Activated CD4-positive, alpha-beta T cell treated with anti-CD3 and anti-CD28 coated beads, Interleukin-2, amount 50 U/mL, for 16 hours (primary cell): ENCODE measurements at places on chromosomes 4 and X.
A peak's percentile ranks its signal among the peaks of the same experiment; 100 is the strongest.

- no peak for DNase-seq
These were observed 38.6 kb downstream of the SORBS2 start for GRCh38 chr4:185773419-185773818.

DNA sequence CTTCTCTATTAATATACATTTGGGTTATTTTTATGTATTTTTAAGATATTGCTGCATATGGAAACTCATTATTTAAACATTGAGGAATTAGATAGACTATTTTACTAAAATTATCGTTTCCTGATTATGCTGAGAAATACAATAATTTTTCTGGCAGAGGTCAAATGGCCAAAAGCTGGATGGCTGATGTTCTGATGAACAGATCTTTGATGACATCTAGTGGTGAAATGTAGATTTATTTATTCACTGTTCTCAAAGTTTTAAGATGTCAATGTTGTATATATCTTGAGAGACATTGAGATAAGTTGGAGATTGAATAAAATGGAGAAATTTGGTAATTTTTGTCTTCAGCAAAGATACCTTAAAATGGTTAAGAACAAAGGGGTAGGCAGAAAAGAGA lies 96.2 kb downstream of the UGT8 start:
- peak; percentile 24 for DNase-seq

- DNase-seq, result no peak
These were observed 123.9 kb downstream of the MID1 start for GRCh38 chrX:10496345-10496965.

- DNase-seq, result no peak
These were observed 49.0 kb downstream of the TBC1D19 start for GRCh38 chr4:26632916-26633315.

GRCh38 chrX:33190016-33190415 lies 21.3 kb downstream of the DMD start:
- DNase-seq, result no peak

DNA sequence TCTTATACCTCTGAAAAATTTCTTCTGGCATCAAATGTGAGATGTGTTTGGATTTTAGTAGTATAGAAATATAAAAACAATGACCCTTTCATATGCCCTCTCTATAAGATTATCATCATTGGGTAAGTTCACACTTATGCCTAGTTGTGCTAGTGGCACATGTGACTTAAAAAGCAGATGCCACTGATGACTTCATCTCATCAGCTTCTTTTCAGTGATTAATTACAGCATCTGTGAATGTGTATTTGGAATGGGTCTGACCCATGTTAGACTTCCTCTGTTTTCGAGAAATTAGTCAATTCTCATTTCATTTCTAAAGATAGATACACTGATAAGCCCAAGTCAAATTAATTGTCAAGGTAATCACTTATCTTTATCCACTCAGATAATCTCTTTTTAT lies 698.7 kb downstream of the GABRG1 start:
- DNase-seq, result no peak

DNA sequence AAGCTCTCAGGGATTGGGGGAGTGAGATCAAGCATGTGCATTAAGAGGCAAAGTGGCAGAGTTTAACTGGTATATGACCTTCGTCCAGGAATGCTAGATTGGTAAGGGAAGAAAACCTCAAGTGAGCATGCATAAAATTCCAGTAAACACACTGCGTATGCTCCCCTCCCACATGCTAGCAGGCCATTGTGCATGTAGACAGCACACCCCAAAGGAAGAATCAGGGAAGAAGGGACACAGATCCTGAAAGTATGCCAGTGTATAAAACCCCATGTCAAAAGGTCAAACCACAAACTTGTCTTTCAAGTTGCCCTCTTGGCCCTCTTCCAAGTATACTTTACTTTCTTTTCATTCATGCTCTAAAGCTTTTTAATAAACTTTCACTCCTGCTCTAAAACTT lies 405.2 kb upstream of the CNKSR2 start:
- no peak for DNase-seq

DNA sequence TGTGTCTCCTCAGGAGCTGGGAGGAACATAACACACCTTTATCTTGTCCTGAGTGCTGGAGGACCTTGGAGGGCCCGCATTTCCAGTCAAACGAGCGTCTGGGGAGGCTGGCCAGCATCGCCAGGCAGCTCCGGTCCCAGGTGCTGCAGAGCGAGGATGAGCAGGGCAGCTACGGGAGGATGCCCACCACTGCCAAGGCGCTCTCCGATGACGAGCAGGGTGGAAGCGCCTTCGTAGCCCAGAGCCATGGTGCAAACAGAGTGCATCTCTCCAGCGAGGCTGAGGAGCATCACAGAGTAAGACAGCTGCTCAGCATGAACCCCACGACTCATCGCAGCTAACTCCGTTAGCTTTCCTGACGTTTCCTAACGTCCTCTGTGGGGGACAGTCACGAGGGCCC lies 430 bp downstream of the TRIML1 start:
- DNase-seq, result no peak

DNA sequence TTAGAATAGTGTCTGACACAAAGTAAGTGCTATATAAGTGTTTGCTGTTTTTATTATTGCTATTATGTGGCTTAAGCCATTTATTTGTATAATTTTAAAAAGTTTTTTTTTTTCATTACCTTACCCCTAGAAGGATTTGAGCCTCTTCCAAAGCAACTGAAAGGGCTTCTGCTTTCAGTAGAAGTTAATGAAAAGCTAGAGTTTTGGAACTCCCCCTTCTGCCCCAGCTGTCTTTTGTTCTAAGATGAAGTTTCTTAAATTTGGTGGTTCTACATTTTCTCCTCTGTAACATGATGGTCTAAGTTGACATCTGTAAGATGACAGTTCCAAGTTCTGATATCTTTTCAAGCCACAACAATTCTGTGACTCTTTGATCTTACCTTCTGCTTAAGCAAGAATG lies 30.3 kb downstream of the FHIP1A start:
- no peak for DNase-seq

GRCh38 chr4:173420324-173420752 lies 21.4 kb upstream of the SCRG1 start:
- peak; percentile 20 for DNase-seq
